ENCODE measurements at places on chromosomes 13 and 19.

- no peak for DNase-seq
Observed at GRCh38 chr13:79869326-79869725, 388.4 kb downstream of the NDFIP2 start.

- DNase-seq = no peak
Observed at GRCh38 chr19:2376784-2377519, 16.9 kb downstream of the TMPRSS9 start.

DNA sequence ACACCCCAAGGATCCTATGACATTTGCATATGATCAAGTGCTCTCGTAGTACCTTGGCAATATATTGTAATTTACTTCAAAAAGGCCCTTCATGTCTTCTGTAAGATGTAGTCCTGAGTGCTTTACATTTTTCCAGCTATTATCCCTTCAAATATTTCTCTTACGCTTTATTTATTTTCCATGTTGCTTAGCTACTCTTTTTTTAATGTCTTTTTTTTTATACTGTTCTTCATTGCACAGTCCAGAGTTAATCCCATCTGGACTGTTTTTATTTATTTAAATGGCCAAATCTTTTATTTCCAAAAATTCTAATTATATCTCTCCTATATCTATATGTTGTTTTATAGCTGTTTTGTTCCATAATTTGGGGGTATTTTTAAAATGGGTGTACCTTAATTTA is 371.3 kb downstream of the SLC7A1 start:
- DNase-seq = no peak

DNA sequence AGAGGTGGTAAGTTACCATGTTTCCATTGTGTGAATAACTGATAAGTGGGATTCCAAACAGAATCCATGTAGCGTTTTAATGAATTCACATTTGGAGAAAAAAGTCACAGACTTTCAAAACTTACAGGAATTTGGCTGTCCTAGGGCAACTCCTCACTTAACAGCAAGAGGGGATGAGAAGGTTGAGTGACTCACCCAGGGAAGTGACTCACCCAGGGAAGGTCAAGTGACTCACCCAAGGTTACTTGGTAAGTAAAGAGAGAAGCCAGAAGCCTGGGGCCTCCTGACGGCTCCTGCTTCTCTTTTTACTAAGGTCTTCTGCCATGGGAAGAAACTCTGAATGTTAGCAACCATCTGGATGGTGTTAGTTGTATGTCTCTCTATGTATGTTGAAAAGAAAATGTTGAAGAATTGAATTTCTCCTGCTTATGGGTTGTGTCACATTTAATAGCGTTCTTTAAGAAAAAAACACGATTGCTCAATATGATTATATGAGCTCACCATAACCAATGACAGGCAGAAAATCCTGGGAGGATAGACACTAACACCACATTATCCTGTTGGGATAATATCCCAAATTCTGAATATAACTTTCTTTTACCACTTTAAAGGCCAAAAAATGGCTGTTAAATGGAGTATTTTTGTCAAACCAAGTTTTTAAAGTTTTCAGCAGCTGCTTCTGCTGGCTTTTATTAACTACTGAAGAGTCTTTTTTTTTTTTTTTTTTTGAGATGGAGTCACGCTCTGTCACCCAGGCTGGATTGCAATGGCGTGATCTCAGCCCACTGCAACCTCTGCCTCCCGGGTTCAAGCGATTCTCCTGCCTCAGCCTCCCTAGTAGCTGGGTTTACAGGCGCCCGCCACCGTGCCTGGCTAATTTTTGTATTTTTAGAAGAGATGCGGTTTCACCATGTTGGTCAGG is 195.6 kb downstream of the GGACT start:
- DNase-seq = peak; percentile 24

- DNase-seq = no peak
Observed at GRCh38 chr13:32504263-32504662, 34.3 kb downstream of the N4BP2L2 start.

DNA sequence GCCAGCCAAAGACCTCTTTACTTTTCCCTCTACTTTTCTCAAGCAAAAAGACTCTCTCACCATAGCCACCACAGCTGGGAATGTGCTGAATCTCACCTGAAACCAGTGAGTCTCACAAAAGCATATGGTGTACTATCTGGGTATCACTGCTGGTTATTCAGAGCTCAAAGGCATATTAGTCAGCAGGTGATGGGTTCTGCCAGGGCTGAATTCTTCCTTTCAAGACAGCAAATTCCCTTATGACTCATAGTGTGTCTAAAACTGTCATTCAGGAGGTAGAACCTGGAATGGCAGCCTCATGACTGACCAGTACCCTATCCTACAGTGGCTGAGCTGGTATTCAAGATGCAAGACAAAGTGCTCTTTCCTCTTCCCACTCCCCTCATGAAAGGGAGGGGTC is 2859.1 kb downstream of the PCDH9 start:
- DNase-seq = no peak

GRCh38 chr13:76579701-76580100 is 306.5 kb downstream of the KCTD12 start:
- DNase-seq = no peak

- DNase-seq = no peak
Observed at GRCh38 chr13:114072421-114072820, 60.0 kb downstream of the RASA3 start.

- no peak for DNase-seq
Observed at GRCh38 chr19:42928896-42929295, 8.1 kb downstream of the PSG7 start.

DNA sequence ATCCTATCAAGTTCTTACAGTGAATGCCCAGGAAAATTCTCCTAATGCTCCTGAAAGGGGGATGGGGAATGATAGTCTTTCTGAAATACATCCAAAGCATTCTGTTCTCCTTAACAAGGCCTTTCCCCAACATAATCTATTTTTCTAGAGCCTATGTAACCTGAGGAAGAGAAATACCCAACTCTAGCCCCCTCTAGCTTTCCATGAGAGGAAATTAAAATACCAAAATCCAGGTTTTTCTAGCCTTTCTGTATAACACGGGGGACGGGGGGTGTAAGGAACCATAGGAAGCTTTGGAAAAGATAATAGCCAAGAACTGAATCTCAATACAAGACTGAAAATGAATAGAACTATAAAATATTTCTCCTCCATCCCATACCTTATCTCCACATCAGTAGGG is 815.9 kb downstream of the SLITRK6 start:
- no peak for DNase-seq

DNA sequence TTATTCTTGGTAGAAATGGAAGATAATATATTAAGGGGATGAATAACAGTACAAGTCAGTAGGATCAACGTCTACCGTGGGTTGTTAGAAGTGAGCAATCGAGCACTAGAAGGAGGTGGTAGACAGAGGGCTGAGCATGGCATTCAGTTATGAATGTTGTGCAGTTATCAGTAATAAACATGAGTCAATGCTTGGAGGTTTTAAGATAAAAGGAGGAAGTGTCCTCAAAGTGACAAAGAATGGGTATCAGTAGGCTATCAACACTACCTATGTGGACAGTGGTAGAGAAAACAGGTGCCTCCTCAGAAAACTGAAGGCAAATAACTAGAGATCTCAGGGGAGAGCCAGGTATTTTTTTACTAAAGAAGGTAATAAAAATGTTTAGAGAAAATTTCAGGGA is 1607.0 kb downstream of the PCDH9 start:
- no peak for DNase-seq

DNA sequence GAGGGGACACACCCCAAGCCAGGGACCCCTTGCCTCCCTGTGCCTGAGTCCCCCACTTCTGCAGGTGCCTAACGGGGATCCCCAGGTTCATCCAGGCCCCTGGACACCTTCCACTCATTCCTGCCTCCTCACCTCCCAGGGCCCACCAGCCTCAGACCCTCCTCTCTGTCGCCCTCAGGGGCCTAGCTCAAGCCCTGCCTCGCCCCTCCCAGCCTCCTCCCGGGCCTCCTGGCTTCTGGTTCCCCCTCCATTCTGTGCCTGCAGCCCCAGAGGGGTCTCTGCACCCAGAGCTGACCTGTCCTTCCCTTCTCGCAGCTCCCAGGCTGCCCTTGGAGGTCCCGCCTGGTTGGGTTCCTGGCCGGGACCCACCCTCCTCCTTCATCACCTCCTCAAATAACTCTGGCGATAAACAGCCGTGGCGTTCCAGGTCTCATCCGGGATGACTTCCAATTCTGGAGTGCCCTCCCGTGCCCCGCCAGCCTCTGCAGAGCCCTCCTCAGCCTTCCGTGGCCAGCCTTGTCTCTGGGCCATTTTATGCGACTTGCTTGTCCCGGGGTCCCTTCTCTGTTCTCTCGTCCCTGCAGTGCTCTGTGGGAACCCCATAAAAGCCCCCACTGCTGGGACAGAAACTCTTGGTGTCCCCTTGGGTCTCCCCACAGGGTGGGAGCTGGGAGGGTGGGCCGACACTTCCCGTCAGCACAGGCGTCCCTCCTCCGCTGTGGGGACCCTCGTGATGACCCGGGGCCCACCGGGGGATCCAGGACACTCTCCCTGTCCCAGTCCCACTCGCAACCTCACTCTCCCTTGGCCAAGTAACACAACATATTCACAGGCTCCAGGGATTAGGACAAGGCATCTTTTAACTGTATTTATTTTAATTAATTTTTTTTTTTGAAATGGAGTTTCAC is 9.2 kb downstream of the JOSD2 start:
- no peak for DNase-seq

- no peak for DNase-seq
Observed at GRCh38 chr13:26310003-26310402, 56.1 kb downstream of the CDK8 start.

GRCh38 chr19:20660473-20661140 is 764 bp downstream of the ZNF626 start:
- DNase-seq = no peak

DNA sequence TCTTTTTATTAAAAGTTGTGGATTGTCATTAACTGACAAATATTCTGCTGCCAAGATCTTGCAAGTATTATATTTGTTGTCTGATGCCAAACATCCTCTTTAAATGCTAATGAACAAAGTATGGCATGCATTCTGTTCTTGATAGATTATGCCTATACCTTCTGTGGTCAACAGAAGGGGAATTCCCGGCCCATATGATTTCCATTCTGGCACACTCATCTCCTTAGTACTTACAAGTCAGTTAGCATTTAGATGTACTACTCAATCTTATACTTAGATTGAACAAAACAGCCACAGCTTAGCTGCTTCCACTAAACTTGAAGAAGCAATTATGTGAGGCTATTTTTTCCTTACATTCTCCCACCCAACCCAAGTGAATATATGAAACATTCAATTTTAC is 246.1 kb upstream of the DACH1 start:
- DNase-seq = no peak

DNA sequence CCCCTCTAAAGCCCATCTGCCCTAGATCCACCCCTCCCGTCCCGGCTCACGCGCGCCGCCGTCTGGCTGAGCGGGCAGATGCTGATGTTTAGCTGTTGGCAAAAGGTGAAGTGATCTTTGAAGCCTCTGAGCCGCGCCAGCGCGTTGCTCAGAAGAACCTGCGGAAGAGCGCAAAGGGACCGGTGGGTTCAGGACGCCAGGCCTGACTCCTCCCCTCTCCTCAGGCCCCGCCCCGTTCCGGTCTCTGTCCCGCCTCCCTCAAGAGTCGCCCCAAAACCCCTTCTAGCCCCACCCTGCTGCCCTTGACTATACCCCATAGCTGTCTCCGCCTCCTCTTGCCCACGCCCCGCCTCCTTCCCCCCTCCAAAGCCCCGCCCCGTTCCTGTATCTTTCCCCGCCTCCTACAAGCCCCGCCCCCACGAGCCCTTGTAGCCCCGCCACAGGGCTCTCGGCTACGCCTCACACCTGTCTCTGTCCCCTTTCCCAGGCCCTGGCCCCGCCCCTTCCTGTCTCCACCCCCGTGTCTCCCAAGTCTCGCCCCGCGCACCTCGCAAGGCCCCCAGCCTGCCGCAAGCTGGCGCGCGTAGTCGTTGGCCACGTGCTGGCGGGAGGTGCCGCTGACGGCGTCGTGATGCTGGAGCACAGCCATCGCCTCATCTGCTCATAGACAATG is 9.5 kb downstream of the MAN2B1 start:
- DNase-seq = no peak

GRCh38 chr19:46732172-46732938 is 13.5 kb upstream of the FKRP start:
- no peak for DNase-seq

GRCh38 chr19:39832341-39833083 is 1.4 kb downstream of the DYRK1B start:
- peak; percentile 25 for DNase-seq

- no peak for DNase-seq
Observed at GRCh38 chr13:39257642-39258041, 219.4 kb downstream of the NHLRC3 start.

- peak; percentile 42 for DNase-seq
Observed at GRCh38 chr19:34254698-34255432, 511 bp downstream of the GARRE1 start.

GRCh38 chr13:106691861-106692260 is 123.9 kb upstream of the ARGLU1 start:
- no peak for DNase-seq

DNA sequence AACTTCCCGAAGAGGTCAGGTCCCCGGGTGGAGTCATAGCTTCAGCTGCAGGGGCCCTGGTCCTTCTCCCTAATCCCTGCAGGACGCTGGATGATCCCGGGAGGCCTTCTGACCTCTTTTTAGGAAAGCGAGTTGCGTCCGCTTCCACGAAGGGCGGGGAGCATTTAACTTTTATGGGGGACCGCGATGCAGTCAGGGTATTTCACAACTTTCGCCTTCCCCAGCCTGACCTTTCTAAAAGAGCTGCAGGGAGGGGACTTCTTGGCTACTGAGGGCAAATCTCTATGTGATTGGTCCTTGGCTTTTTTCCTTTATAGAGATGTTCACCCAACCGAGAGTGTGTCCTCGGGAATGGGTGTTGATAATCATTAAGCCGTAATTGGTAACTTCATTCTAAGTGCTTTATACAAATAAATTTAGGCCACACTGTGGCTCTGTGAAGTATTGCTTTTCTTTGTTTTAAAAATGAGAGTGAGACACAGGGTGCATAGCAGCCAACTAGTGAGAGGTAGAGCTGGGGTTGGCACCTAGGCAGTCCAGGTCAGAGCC is 778 bp downstream of the ZNF230 start:
- DNase-seq = peak; percentile 23

DNA sequence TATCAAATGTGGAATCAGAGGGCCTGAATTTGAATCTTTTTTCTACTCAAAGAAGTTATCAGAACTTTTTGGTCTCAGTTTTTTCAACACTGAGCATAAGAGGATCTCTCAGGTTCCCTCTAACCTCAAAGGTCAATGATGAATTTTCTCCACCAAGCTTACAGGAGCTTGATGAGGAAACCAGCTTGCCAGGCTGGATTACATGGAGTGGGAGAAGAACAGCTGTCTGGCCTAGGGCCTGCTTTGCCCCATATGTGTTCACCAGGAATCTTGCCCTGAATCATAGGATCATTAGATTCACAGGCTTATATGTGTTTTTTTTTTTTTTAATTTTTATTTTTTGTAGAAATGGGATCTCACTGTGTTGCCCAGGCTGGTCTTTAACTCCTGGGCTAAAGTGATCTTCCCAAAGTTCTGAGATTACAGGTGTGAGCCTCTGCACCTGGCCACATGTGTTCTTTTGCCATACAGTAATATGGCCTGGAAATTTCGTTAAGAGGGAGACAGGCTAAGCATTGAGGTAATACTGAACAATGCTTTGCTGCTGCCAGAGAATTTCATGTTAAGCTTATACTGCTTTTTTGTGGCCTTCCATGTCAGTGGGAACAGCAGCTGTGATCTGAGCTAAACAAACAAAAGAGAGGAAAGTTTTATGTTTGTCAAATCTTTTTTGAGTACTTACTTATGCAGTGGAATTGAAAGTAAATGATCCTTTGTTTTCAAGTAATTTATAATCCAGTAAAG is 110.6 kb downstream of the DNAJC3 start:
- no peak for DNase-seq

Measured in CD4-positive, alpha-beta T cell treated with Interleukin-12 subunit alpha and Interleukin-12 subunit beta, for 1 hour (primary cell).